Stimulated activated CD4-positive, alpha-beta T cell treated with anti-CD3 and anti-CD28 coated beads, Interleukin-15, amount 100 ng/mL, for 1 hour (primary cell): ENCODE measurements at places on chromosomes 12 and 14.

GRCh38 chr12:88638966-88639760 is 58.9 kb upstream of the KITLG start:
- no peak for DNase-seq

DNA sequence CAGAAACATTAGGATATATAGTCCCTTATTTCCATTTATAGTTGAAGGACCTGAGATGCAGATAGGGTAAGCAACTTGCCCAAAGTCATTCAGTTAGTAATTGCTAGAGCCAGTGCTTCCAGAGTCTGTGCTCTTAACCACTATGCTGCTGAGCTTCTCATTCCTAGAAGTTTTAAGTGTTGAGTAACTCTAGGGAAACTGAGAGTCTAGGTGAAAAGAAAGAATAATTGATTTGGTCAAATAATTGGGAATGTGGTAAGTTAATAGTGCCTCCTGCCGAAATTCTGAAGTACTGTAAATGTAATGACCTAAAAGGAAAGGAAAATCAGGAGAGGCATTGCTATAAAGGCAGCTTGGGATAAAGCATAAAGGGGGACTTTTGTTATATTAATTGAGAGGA is 14.1 kb downstream of the PYROXD1 start:
- DNase-seq = no peak

- no peak for DNase-seq
Measured at GRCh38 chr14:51006781-51007211, 62.5 kb upstream of the PYGL start.

DNA sequence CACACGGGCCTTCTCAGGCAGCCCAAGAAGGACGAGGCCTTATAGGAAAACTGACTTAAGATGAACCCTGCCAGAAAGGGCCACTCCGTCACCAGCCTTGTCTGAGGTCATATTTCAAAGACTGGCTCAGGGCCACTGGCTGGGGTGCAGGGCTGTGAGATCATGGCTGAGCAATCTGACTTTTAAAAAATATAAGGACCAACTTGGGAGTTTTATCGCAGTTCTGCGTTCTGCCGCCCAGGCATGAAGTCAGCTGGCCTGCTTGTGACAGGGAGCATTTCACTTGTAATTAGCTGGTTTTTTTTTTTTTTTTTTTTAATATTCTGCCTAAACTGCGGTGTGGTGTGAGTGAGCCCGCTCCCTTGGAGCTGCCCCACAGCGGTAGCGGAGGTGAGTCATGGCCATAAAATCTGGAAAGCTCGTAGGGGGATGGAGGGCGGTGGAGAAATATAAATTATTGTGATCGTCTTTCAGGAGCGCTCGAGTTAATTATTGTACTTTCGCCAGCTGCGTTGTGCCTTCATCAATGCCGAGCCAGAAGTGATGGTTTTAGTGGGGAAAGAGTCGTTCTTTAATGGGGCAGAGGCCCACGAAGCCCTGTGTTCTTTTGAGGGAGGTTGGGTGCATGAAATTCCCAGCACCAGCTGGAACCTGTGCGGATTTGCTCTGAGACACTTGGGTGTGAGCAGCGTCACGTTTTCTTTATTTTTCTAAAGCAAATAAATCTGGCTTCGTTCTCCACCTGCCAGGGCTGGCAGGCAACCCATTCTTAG is 231.9 kb downstream of the C12orf75 start:
- DNase-seq = no peak

- no peak for DNase-seq
Measured at GRCh38 chr14:75426332-75427125, 1.3 kb upstream of the JDP2 start.

GRCh38 chr14:24875203-24875838 is 174.6 kb downstream of the STXBP6 start:
- DNase-seq = no peak

DNA sequence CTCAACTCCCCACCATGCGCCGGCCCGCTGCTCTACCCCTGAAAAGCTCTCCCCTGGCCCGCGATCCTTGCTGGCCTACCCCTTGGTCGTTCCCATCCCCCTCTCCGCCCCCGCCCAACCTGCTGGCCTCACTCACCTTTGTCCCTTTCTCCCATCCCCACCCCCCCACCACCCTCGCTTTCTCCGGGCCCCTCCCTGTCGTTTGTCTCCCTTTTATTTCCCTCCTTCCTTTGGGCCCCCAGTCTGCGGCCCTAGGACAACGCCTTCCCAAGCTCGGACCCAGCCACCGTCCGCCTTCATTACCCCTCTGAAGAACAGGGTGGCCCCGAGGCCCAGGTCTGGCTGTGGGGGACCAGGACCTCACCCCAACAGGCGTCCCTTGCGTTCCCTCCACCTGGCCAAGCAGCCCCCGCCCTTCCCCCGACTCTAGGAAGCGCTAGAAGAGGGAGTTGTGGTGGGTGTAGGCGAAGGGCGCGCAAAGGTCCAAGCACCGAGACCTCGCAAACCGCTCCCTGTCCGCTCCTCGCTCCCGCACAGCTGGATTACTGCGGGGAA is 6.9 kb upstream of the SLC7A7 start:
- DNase-seq = no peak

DNA sequence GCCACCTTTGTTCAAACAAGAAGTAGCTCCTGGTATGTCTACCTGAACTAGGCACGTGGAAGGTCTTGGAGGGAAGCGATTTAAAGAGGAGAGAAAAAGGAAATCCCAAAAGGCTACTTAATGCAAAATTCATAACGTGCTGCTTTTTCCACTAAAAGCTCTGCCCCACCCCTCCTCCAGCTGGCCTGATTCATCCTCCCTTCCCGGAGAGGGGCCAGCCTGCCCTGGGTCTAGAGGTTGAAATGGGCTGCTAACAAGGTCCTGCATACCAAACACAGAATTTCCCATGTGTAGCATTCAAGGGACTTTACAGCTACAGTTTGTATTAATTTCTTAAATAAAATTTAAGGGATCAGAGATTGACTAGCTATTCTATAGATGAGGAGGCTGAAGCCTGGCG is 83.2 kb downstream of the KNTC1 start:
- no peak for DNase-seq

DNA sequence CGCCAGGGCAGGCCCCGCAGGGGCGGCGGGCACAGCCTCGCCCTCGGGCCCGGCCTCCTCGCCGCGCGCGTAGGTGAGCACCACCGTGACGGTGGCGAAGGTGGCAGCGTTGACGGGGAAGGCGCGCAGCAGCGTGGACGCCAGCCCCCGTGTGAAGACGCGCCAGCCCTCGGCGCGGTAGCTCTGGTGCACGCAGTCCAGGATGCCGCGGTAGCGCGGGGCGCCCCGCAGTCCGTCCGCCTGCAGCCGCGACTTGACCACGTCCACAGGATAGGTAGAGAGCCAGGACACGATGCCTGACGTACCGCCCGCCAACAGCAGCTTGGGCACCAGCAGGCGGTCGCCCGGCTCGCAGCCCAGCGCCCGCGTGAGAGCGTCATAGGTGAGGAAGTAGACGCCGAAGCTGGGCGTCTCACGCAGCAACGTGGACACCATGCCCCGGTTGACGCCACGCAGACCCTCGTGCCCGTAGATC is 13.9 kb downstream of the SLC25A29 start:
- DNase-seq = no peak

- no peak for DNase-seq
Measured at GRCh38 chr12:121227294-121227693, 17.4 kb downstream of the P2RX4 start.

GRCh38 chr12:70354787-70355186 is 11.3 kb upstream of the KCNMB4 start:
- DNase-seq = no peak

GRCh38 chr12:49553512-49554088 is 14.3 kb downstream of the MCRS1 start:
- no peak for DNase-seq

- DNase-seq = no peak
Measured at GRCh38 chr12:49902399-49903350, 1.0 kb downstream of the FAIM2 start.

DNA sequence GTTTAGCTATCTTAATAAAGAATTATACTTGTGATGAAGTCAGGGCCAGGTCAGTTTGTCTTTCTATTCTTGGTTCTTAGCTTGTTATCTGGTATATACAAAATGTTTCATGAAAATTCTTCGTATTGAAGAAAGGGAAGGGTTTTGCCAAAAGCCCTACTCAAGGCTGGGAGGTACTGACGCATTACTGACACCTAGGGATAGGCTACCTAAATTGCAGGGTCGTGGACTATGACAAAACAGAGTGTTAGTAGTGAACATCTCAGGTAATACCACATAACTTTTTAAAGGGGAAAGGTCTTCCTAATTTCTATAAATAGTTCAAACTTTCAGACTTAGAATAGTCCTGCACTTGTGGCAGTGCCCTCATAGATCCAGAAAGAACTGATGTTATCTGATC is 246.3 kb downstream of the RGS6 start:
- no peak for DNase-seq

- no peak for DNase-seq
Measured at GRCh38 chr12:12964255-12964654, 12.3 kb upstream of the GPRC5D start.

GRCh38 chr12:6340032-6340638 is 1.7 kb downstream of the TNFRSF1A start:
- no peak for DNase-seq

GRCh38 chr14:60348211-60348610 is 99.2 kb downstream of the PPM1A start:
- DNase-seq = no peak

- no peak for DNase-seq
Measured at GRCh38 chr12:14332482-14332881, 33.0 kb upstream of the ATF7IP start.
